ENCODE measurements at places on chromosomes 2 and 18. TPM values are rescaled to one million over a fixed set of nuclear protein-coding genes. Genes with fewer than 3 reads are reported as not detected.
A peak's percentile ranks its signal among the peaks of the same experiment; 100 is the strongest.

The UPP2 gene
- total RNA-seq: not detected

The CYS1 gene
- total RNA-seq: 5.9 TPM

The FRZB gene
- 0.31 TPM for total RNA-seq

- peak; percentile 13 for DNase-seq
These were observed 3.0 kb downstream of the WDR75 start for GRCh38 chr2:189444322-189444721.

The MC4R gene
- 3.9 TPM for total RNA-seq

DNA sequence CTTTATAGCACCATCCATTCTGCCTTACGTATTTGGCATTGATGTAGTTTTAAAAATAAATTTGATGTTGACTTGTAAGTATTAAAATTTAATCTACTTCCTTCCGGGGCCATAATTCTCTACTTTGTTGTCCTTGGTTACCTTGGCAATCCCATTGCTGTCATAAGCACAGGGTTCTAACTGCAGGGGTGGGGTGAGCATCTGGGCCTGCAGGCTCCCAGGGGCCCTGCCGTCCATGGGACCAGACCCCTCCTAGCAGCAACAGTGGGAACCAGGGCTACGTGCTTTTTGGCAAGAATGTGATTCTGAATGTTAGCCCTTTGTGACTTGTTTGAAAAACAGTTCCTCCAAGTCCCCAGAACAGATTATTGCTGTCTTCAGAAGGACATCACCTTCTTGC is 4.9 kb downstream of the ASAP2 start:
- no peak for DNase-seq

DNA sequence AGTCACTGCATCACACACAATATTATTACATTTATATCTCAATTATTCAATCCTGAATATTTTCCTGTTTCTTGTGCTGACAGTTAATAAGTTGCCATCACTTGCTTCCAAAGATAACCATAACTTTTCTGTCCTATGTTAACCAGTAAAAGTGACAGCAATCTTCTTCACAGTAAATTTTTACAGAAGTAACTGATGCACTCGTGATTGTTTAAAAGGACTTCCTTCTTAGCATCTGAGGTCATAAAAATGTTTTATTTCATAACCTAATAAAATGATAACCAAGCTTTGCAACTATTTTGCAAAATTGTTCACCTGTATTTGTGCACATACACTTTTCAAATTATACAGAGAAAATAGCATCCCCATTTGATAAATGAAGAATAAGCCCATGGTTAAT is 20.6 kb upstream of the ANKRD62 start:
- no peak for DNase-seq

DNA sequence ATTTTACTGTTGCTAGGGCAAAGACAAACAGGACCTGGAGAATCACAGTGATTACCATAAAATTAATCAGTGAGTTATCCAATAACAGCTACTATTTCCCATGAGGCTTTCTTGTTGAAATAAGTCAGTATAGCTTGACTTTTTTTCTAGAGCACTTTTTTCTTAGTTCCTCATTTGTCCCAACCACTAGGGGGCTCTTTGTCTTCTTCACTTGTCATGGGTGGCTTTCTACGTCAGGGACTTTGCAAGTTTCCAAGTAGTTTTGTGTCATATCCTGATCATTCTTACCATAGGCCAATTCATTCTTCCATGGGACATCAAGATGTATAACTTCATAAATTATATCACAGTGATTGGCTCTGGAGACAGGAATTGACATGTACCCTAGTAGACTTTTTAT is 1019.6 kb upstream of the PIK3C3 start:
- peak; percentile 44 for DNase-seq

The CAMKMT gene
- 16.7 TPM for total RNA-seq

DNA sequence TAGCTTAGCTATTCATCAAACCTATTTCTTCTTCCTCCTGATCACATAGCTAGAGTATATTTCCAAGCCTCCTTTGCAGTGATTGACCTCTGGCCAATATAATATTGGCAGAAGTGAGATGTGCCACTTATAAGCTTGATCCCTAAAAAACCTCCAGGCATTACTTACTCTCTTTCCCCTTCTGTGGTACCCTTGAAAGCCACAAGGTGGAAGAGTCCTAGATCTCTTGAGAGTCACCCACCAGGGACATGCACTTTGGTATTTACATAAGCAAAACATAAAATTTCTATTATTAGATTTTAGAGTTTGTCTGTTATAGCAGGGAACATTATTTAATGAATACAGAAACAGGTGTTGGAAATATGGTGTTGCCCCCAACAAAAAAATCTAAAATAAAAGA is 112.0 kb downstream of the EXOC6B start:
- no peak for DNase-seq

DNA sequence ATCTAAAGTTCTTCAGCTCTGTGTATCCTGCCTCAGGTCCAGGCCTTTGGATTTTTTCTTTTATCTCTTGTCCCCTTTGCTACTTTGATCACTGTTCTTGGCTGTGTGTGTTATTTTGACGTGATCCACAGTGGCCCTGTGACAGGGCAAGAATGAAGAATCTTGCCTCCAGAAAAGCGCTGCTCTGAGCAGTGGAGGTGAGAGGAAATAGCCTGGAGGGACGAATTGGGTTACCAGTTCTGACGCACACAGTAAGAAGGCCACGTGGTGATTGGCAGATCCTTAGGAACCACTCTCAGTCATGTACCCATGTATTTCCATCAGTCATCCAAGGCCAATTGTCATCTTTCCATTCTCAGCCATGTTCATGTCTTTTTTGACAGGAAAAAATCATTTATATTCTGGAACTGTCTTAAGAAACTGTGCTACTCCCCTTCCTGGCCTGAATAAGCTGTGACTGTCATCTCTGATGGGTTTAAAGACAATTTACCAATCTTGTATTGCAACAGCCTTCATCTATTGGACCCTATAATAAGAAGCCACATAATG is 47.6 kb downstream of the MAPK4 start:
- DNase-seq: no peak
